ENCODE measurements at places on chromosomes 4 and X. TPM values are rescaled to one million over a fixed set of nuclear protein-coding genes. Genes with fewer than 3 reads are reported as not detected.

Gene NAT8L
- total RNA-seq: 0.23 TPM

Gene PIM2
- 9.2 TPM for total RNA-seq

Gene USP51
- total RNA-seq: 2.7 TPM

Gene BMX
- total RNA-seq: 3.7 TPM

Gene GATA1
- not detected for total RNA-seq

GRCh38 chr4:141350122-141350905 is 129.6 kb downstream of the ZNF330 start:
- no peak overlapping the region for H3K27ac ChIP-seq
- no peak for DNase-seq
- peaks cover 7% of the 10 kb centered on the region for H3K4me1 ChIP-seq
- no peaks in the 10 kb centered on the region for H3K27me3 ChIP-seq

DNA sequence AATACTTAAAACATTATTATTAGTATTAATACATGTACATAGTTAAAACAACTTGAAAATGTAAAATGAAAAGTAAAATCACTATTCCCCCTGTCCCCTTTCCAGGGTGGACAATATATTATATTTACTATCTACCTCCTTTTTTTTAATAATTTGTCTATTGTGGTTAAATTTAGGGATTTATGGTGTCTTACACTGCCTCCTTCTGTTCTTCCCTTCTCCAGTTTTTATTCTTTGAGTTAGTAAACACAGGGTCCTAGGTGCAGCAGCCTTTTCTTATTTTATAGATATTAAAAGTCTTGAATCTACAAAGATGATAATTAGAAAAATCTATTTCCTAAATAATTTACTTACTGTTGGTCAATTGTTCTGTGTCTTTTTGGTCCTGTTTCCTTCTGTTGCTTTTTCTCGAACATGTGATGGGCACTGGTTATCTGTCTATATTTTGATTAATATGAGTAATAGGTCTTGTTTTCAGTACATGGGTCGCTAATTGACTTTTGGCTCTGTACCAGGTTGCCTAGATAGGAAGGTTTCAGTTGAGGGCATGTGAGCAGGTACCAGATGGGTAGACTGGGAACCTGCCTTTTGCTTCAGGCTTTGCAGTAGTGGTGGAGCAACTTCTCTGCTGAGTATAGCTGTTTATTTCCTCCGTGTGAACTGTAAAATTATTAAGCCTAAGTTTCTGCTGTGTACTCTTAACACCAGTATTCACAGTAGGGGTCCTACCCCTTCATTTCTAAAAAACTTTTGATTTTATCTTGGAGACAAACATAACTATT is 1.1 kb downstream of the NUDT9 start:
- peak overlapping the region; percentile 42 for H3K4me3 ChIP-seq
- H3K4me1 ChIP-seq: peaks cover 3% of the 10 kb centered on the region
- H3K36me3 ChIP-seq: no peaks in the 10 kb centered on the region
- no peaks in the 10 kb centered on the region for H3K27me3 ChIP-seq
- H3K27ac ChIP-seq: no peak overlapping the region

DNA sequence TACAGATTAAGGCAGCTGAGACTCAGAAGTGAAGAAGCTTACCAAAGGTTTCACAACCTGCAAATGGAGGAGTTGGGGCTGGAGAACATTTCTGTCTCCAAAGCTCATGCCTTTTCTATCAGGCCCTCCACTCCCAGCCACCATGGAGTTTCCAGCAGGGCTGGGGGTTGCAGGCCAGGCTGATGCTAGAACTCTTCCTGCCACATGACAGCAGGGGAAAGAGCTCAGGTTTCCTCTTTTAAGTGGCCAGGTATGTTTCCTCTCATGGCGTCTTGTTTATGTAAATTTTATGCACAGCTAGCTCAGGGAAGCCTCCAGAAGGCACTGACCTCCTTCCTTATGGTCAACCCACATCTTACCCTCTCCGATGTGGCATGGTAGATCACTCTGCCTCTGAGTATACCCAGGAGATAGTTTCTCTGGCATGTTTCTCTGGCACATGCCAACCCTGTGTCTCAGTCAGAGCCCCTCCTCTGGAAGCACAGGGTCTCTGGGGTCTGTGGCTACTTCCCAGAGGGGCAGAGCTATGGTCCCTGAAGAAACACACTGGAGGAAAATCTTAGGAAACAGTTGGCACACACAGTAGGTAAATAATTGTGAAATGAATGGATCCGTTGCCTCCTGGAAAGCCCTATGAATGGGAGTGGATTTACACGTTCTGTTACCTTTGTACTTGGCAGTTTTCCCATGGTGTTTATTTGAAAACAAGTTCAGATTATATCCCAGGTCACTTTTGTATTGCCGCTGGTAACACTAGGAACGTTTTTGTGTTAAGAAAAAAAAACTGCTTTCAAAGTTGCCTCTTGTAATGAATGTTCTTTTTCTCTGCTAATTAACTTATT is 28.9 kb downstream of the PDK3 start:
- DNase-seq: no peak
- no peak overlapping the region for H3K4me3 ChIP-seq
- peak overlapping the region; percentile 12 for H3K27ac ChIP-seq
- H3K4me1 ChIP-seq: no peaks in the 10 kb centered on the region

- no peak for DNase-seq
- no peaks in the 10 kb centered on the region for H3K36me3 ChIP-seq
- no peak overlapping the region for H3K4me3 ChIP-seq
- H3K4me1 ChIP-seq: no peaks in the 10 kb centered on the region
- no peak overlapping the region for H3K27ac ChIP-seq
These were observed 9.1 kb downstream of the SLIT2 start for GRCh38 chr4:20260821-20261220.

GRCh38 chr4:10457255-10457801 is at the start of gene ZNF518B:
Gene ZNF518B (minus strand): TSS chr4:10457426. CDS start chr4:10446328, 11,098 bp downstream.
- DNase-seq: peak; percentile 73
- H3K4me1 ChIP-seq: no peaks in the 10 kb centered on the region
- peak within 1 kb of the TSS; percentile 79 for H3K4me3 ChIP-seq
- peaks cover 10% of the 10 kb centered on the region for H3K36me3 ChIP-seq
- no peaks in the 10 kb centered on the region for H3K27me3 ChIP-seq

DNA sequence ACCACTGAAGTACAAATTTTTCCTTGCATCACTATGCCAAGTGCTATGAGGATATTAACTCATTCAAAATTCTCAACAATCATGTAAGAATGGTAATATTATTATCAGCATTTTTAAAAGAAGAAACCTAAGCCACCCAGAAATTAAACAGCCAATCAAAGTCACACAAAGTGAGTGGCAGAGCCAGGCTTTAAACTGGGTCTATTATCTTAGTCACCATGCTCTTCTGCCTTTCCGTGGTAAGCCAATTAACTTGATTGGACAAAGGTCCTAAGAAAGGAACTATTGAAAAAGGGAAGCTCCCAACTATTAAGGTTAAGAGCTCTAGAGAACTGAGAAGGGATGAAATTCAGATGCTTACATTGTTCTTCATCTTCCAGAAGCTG is 111.5 kb downstream of the ASB9 start:
- no peak overlapping the region for H3K4me3 ChIP-seq
- H3K27ac ChIP-seq: no peak overlapping the region
- no peak for DNase-seq
- H3K4me1 ChIP-seq: no peaks in the 10 kb centered on the region
- no peaks in the 10 kb centered on the region for H3K27me3 ChIP-seq
- H3K36me3 ChIP-seq: no peaks in the 10 kb centered on the region

- no peak for DNase-seq
- H3K4me1 ChIP-seq: no peaks in the 10 kb centered on the region
- H3K27me3 ChIP-seq: no peaks in the 10 kb centered on the region
- H3K36me3 ChIP-seq: no peaks in the 10 kb centered on the region
- H3K27ac ChIP-seq: no peak overlapping the region
These were observed 213.7 kb downstream of the FSTL5 start for GRCh38 chr4:161949946-161950725.

DNA sequence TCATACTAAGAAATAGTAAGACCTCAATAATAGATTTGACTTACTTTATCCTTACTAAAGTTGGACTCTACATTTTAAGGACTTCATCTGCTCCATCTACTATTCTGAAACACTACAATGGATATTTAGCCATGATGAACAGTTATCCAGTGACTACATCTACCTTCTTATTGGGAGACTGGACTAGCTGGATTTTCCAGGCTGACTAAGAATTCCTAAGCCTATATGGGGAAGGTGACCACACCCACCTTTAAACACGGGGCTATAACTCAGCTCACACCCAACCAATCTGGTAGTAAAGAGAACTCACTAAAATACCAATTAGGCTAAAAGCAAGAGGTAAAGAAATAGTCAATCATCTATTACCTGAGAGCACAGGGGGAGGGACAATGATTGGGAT is 1438.4 kb downstream of the TECRL start:
- DNase-seq: no peak
- no peak overlapping the region for H3K4me3 ChIP-seq
- no peaks in the 10 kb centered on the region for H3K27me3 ChIP-seq
- no peak overlapping the region for H3K27ac ChIP-seq
- H3K36me3 ChIP-seq: no peaks in the 10 kb centered on the region
- H3K4me1 ChIP-seq: no peaks in the 10 kb centered on the region

DNA sequence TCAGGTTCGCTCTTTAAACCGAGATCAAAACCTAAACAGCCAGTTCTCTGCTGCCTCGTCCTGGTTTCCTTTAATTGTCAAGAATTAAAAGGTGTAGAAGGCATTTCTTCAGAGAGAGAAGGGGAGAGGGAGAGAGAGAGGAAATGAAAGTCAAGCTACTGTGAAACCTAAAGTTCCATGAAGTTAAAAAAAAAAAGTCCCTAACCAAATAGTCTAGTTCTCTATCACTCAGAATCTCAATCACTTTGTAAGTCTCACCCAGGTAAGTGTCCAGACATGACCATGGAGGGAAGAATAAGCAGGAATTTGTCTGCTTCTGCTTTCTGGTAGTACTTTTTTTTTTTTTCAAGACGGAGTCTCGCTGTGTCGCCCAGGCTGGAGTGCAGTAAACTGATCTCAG is 18.8 kb upstream of the SMIM14 start:
- no peak overlapping the region for H3K27ac ChIP-seq
- no peak overlapping the region for H3K4me3 ChIP-seq
- no peaks in the 10 kb centered on the region for H3K36me3 ChIP-seq
- H3K4me1 ChIP-seq: no peaks in the 10 kb centered on the region

DNA sequence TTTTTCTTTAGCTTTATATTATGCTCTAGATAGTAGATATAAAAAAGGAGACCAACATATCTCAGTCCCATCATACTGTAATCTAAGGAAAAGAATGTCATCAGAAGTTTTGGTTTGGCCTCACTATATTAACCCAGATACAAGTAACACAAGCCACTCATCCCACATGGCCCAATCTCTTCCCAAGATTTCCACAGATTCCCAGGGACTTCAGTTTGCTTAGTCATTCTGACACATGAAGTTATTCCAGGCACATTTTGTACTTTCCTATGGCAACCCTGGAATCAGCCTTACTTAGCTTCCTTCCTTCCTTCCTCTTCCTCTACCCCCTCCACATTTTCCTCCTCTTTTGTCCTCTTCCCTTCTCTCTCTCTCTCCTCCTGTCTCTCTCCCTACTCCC is 21.7 kb upstream of the DCLK2 start:
- no peak overlapping the region for H3K4me3 ChIP-seq

DNA sequence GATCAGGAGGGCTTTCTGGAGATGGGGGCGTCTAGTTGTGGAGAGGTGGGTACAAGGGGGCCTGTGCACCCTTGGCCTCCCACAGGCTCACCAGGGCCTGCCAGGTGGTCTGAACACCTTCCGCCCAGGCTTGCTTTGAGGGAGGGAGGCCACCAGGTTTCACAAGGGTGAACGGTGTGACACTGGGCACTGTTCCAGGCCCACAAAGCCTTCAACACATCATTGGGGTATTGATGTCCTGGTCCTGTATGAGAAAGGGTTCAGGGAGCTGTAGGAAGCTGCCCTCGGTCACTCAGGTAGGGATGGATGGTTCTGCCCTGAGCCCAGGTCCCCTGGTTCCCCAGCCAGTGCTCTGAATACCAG is 6.0 kb downstream of the HTRA3 start:
- H3K4me3 ChIP-seq: no peak overlapping the region
- H3K27me3 ChIP-seq: no peaks in the 10 kb centered on the region
- H3K27ac ChIP-seq: no peak overlapping the region
- no peaks in the 10 kb centered on the region for H3K4me1 ChIP-seq
- no peak for DNase-seq

GRCh38 chr4:38315286-38315685 is 348.7 kb upstream of the KLF3 start:
- H3K27ac ChIP-seq: no peak overlapping the region
- no peak for DNase-seq
- no peak overlapping the region for H3K4me3 ChIP-seq
- H3K36me3 ChIP-seq: no peaks in the 10 kb centered on the region

- H3K27ac ChIP-seq: no peak overlapping the region
- DNase-seq: no peak
- no peaks in the 10 kb centered on the region for H3K27me3 ChIP-seq
These were observed 8.9 kb downstream of the CCNA2 start for GRCh38 chr4:121814756-121815155.

DNA sequence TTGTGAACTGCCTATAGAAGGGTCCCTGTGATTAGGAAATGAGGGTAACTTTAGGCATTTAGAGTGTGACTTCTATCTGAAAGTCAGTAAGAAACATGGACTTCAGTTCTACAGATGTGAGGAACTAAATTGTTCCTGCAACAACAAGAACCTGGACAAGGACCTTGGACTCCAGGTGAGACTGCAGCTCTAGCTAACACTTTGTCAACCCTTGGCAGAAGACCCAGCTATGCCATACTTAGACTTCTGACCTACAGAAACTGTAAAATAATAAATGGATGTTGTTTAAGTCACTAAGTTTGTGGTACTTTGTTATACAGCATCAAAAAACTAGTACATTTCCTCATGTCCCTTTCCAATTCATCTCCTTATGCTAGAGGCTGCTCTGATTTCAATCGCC is 580.8 kb downstream of the IQCM start:
- no peak overlapping the region for H3K27ac ChIP-seq
- no peaks in the 10 kb centered on the region for H3K4me1 ChIP-seq
- H3K27me3 ChIP-seq: no peaks in the 10 kb centered on the region
- no peaks in the 10 kb centered on the region for H3K36me3 ChIP-seq
- no peak overlapping the region for H3K4me3 ChIP-seq
- DNase-seq: no peak

GRCh38 chrX:31551913-31552312 is 480.1 kb upstream of the FTHL17 start:
- no peaks in the 10 kb centered on the region for H3K27me3 ChIP-seq
- H3K4me1 ChIP-seq: no peaks in the 10 kb centered on the region
- DNase-seq: no peak

GRCh38 chr4:47624031-47624441 is 139.0 kb downstream of the ATP10D start:
- peaks cover 5% of the 10 kb centered on the region for H3K36me3 ChIP-seq
- H3K27ac ChIP-seq: no peak overlapping the region
- no peak for DNase-seq
- H3K4me1 ChIP-seq: no peaks in the 10 kb centered on the region
- no peak overlapping the region for H3K4me3 ChIP-seq

GRCh38 chr4:23728971-23729370 is 160.9 kb downstream of the PPARGC1A start:
- no peak for DNase-seq
- H3K4me3 ChIP-seq: no peak overlapping the region
- H3K27me3 ChIP-seq: no peaks in the 10 kb centered on the region
- H3K27ac ChIP-seq: no peak overlapping the region
- H3K4me1 ChIP-seq: peaks cover 2% of the 10 kb centered on the region
